ENCODE measurements at places on chromosomes 13 and 19.

DNA sequence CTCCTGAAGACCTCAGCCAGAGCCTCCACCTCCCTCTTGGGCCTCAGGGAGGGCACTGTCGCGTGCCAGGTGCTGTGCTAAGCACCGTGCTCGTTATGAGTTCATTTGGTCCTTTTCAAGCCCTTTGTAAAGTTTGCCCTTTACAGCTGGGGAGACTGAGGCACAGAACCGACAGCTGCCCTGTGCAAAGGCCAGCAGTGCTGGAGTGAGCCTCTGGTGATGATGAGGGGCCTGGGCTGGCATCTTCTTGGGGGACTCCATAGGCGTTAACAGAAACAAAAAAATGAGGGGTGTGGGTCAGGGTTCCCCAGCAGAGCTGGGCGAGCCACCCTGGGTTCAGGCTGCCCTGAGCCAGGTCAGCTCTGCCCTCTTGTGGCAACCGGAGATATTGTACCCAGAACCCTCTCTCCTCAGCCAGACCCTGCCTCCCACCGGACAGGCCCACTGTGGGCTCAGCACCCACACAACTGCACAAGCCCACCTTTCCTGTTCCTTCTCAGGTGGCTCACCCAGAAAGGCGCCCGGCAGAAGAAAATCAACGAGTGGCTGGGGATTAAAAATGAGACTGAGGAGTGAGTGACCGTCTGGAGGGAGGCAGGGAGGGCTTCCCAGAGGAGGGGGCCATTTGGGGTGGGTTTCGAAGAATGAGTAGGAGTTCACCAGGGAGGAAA lies 5.5 kb upstream of the IFI30 start:
- H3K36me3 ChIP-seq: peaks cover 45% of the 10 kb centered on the region
- ATAC-seq: peak; percentile 49
- H3K27me3 ChIP-seq: no peaks in the 10 kb centered on the region
- peak overlapping the region; percentile 91 for H3K4me3 ChIP-seq

GRCh38 chr13:104984296-104984818 lies 1551.1 kb downstream of the EFNB2 start:
- no peaks in the 10 kb centered on the region for H3K27me3 ChIP-seq
- no peak overlapping the region for H3K4me3 ChIP-seq
- peak; percentile 43 for ATAC-seq

DNA sequence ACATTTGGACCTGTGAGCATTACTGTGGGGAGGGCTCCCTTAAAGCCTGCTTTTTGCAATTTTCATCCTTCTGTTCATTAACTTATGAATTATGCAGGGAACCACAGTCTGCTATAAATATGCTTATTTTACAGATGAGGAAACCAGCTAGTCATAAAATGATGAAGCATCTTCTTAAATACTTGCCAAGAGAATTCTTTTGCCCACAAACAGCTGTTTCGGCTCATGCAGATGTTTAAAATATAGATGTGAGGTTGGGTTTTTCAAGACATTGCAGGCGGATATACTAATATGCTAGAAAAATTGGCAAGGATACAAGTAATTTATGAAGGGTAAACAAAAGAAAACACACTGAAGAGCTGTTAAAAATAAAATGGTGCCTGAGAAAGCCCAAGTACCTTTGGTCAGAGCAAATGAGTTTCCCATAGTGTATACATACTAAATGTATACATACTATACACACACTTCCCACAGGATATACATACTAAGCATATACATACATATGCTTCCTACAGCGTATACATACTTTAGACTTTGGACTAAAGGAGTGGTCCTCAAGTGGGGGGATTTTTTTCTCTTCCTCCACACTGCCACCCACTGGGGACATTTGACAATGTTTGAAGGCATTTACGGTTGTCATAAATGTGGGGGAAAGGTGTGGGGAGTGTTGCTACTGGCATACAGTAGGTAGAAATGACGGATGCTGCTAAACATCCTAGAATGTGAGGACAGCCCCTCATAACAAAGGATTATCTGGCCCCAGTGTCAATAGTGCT lies 164.9 kb upstream of the CSNK1A1L start:
- no peaks in the 10 kb centered on the region for H3K36me3 ChIP-seq
- H3K4me1 ChIP-seq: no peaks in the 10 kb centered on the region
- ATAC-seq: no peak
- H3K27me3 ChIP-seq: no peaks in the 10 kb centered on the region

- H3K4me3 ChIP-seq: no peak overlapping the region
- H3K36me3 ChIP-seq: no peaks in the 10 kb centered on the region
- ATAC-seq: no peak
Measured at GRCh38 chr19:28208745-28209144, 1004.2 kb downstream of the UQCRFS1 start.

- peaks cover 10% of the 10 kb centered on the region for H3K4me1 ChIP-seq
- H3K4me3 ChIP-seq: no peak overlapping the region
- no peak for ATAC-seq
- H3K36me3 ChIP-seq: peaks cover 26% of the 10 kb centered on the region
- H3K27me3 ChIP-seq: no peaks in the 10 kb centered on the region
- H3K27ac ChIP-seq: no peak overlapping the region
Measured at GRCh38 chr19:14096272-14096992, 5.9 kb upstream of the SAMD1 start.

GRCh38 chr13:35603593-35604285 lies 127.2 kb upstream of the MAB21L1 start:
- no peaks in the 10 kb centered on the region for H3K4me1 ChIP-seq
- H3K27ac ChIP-seq: no peak overlapping the region
- H3K4me3 ChIP-seq: no peak overlapping the region
- H3K27me3 ChIP-seq: no peaks in the 10 kb centered on the region
- ATAC-seq: no peak
- peaks cover 6% of the 10 kb centered on the region for H3K36me3 ChIP-seq
